ENCODE measurements at places on chromosomes 12 and 14.

DNA sequence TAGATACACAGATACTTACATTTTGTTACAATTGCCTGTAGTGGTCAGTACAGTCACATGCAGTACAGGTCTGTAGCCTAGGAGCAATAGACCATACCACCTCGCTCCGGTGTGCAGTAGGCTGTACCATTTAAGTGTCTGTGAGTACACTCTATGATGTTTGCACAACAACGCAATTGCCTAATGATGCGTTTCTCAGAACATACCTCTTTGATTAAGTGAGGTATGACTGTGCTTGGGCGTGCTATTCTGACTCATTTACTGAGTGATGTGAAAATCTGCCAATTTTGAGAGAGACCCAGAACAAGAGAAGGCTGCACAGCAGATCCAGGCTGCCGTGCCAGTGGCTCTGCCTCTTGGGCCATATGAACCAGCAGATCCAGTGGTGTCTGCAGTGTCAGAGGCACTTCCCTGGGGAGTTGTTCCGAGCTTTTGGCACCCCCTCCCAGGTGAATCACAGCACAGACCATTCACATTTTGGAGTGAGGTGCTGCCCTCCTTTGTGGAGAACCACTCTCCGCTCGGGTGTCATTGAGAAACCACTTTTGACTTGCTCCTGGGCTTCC lies 20.4 kb downstream of the DLK1 start:
- DNase-seq, result peak; percentile 86

DNA sequence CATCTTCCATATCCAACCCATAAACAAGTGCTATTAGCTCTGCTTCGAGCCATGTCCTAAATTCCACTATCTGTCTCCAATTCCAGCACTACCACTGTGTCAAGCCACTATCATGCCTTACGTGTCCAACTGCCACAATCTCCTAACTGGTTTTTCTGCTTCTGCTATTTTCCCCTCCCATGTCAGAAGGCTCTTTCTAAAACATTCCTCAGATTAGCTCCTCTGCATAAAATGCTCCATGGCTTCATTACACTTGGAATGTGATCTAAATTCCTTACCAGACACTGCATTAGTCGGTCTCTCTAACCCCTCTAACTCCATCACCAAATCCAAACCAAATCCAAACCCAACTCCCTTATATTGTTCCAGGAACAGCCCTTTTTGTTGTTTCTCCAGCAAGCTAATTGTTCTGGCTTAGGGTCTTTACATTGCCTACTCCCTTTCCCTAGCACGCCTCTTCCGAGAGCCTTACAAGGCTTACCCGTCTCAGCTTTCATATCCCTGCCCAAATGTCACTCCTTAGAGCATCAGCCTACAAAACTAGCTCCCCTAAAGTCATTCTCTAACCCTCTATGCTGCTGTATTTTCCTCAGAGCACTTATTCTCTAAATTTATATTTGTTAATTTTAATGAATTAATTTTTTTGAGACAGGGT lies 139.7 kb downstream of the HELB start:
- no peak for DNase-seq

DNA sequence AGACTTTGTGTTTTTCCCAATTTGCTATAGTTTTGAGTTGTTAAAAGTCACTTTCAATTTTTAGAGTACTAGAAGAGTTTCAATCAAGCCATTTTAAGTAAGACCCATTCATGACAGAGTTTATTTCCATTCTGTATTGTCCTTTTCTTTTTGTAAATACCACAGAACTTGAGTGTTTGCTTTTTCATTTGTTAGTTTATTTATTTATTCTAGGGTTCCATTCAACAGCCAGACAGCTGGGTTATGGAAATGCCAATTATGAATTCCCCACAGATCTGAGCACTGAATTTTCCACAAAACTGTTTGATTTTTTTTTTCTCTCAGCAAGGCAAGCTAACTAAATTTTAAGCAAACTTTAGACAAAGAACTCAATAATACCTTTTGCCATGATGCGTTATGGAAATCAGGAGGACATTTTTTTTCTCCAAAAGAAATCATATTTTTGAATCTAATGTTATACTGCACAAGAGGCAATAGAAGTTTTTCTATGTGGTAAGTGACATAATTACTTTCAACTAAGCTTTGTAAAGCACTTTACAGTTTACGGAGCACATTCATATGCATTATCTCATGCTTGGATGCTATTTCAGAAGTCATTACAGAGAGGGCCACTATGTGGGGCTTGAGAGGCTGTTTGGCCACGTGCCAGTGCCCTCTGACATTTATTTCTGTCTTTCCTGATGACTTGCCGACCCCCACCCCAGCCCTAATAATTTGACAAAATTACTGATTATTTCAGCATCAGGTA lies 181.5 kb downstream of the VRK1 start:
- no peak for DNase-seq

DNA sequence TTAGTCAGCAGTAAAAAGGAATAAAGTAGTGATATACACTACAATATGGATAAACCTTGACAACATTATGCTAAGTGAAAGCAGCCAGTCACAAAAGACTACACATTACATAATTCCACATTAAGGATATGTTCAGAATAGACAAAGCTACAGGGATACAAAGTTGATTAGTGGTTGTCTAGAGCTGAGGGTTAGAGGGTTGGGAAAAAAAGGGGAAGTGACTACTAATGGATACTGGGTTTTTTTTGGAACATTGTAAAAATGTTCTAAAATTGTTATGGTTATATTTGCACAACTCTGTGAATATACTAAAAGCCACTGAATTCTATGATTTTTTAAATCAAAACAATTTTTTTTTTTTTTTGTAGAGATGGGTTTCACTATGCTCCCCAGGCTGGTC lies 4.8 kb upstream of the NGDN start:
- DNase-seq, result no peak

DNA sequence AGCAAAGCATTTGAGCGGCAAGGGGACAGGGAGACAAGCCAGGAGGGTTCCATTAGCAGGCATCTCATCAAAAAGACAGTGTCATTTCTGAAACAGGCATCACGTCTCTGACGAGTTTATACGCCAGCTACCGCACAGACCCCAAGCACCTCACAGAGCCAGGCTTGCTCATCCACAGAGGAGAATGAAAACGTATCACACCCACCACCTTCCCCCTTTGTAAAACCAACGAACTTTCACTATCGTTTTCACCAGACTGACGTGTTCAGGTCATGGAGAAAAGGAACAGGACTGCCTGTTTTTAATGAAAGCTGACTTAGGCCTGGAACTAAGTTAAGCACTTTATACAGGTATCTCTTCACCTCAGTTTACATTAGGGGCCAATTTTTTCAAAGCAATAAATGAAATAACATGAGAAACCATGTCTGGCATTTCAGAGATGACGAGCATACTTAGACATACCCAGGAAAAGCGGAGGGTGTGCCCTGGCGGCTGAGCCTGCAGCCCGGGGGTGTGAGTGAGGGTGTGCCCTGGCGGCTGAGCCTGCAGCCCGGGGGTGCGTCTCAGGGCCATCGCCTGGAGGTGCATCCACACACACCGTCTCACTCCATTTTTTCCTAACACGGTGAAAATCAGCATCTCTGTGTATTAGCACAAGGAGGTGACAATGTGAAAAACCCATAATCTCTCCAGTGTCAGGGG lies 41.9 kb downstream of the STX2 start:
- no peak for DNase-seq

- DNase-seq, result no peak
These were observed 30.8 kb upstream of the ABCC9 start for GRCh38 chr12:21972055-21972454.

DNA sequence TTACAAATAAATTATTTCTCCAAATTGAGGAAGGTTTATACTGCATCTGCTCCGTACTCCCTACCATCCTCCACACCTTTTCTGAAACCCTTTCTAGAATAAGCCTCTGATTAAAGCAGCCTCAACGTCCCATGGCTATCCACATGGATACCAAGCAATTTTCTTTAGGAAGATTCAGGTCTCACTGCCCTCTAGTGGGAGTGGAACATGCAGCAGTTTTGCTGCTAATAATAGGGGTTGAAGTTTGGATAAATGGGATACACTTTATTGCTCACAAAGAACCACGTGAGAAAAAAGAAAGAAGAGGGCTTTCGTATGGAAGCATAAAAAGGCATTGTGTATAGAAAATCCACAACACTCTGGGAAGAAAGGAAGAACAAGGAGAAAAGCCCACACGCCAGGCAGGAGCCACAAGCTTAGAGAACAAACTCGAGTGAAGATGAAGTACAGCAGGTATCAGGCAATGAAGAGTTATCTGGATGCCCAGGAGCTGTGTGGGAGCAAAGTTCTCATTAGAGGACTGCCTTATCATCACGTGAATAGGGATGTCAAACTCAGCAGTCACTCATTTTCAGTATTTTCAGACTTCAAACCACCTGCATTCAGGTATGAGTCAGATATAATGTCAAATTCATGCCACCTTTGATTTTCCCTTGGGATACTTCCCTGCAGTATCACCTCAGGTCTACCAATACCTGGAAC lies 45.8 kb downstream of the CCER1 start:
- peak; percentile 47 for DNase-seq

DNA sequence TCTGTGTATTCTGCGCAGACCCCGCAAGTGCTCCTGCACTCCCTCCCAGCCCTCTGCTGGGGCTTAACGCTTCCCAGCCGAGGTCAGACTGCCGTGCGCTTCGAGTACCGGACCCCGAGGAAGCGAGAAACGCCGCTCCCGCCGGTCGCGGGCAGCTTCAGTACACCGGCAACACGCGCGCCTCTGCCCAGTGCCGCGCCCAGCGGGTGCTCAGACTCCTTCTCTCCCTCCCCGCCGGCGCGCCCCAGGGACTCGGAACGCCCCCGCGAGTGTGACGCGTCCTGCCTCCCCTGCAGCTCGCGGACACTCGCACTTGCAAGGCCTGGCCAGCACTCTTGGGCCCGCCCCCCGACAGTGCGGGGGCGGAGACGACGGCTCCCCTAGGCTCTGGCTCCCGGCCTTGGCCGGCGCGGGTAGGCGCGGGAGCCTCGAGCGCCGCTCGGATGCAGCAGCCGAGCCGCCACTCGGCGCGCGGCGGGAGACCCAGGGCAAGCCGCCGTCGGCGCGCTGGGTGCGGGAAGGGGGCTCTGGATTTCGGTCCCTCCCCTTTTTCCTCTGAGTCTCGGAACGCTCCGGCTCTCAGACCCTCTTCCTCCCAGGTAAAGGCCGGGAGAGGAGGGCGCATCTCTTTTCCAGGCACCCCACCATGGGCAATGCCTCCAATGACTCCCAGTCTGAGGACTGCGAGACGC lies at the start of gene PTGER2:
PTGER2 (plus strand) TSS at position 410 of the 692 bp plus-strand sequence; CDS start at position 647, 237 bp downstream.
- peak; percentile 70 for DNase-seq

Measured in RWPE1 (cell line).